ENCODE measurements at places on chromosomes 16 and 17.

GRCh38 chr17:39187152-39187830 lies 10.2 kb downstream of the CACNB1 start:
- no peak for DNase-seq

GRCh38 chr16:84752600-84752999 lies 52.8 kb downstream of the USP10 start:
- no peak for DNase-seq

- DNase-seq, result no peak
Measured at GRCh38 chr16:24611310-24611709, 71.9 kb downstream of the RBBP6 start.

DNA sequence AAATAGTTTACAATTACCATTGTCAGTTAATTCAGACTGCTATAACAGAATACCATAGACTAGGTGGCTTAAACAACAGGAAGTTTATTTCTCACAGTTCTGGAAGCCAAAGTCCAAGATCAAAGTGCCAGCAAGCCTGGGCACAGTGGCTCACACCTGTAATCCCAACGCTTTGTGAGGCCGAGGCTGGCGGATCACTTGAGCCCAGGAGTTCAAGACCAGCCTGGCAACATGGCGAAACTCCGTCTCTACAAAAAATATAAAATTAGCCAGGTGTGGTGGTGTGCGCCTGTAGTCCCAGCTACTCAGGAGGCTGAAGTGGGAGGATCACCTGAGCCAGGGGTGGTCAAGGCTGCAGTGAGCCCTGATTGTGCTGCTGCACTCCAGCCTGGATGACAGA lies 71.3 kb upstream of the TBX2 start:
- DNase-seq, result no peak

DNA sequence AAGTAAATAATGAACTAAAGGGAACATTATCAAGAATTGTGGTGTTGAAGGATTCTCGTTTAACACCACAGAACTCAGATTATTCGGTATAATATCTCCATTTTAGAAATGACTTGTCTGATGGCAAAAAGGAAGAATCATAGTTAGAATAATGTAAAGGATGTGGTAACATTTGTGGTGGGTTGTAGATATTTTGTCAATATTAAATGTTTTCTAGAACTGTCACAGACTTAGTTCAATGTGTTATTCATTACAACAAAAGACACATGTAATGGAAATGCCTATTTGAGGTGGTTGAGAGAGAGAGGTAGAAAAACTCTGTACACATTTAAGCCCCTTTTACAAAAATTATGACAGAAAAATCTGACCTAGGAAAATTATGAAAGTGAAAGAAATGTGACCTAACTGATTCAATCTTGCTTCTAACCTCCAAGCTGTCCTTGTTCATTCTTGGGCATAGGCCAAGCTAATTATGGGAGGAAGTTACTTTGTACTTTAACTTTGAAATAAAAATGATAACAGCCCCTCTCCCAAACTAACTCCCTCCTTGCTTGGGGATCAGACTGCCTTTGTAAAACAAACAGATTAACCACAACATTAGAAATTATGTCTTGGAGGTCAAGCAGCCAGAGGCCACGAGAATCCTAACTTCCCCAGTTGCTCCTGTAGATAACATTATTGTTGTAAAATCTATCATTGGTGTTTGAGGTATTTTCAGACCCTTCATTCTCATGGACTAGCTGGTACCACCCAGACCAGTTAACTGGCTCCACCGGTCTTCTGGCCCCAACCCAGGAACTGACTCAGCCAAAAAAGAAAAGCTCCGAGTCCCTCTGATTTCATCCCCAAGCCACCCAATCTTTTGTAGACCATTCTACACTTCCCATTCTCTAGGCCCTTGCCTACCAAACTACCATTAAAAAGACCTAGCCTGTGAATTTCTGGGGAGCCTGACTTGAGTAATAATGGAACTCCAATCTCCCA lies 1287.8 kb upstream of the CDH8 start:
- no peak for DNase-seq

GRCh38 chr16:49457196-49457595 lies 83.6 kb downstream of the C16orf78 start:
- DNase-seq, result no peak

GRCh38 chr16:23031508-23032098 lies 117.6 kb downstream of the USP31 start:
- no peak for DNase-seq

- no peak for DNase-seq
Measured at GRCh38 chr17:14950686-14951085, 314.4 kb downstream of the PMP22 start.

GRCh38 chr17:17638467-17638866 lies 42.8 kb upstream of the RAI1 start:
- DNase-seq, result no peak

DNA sequence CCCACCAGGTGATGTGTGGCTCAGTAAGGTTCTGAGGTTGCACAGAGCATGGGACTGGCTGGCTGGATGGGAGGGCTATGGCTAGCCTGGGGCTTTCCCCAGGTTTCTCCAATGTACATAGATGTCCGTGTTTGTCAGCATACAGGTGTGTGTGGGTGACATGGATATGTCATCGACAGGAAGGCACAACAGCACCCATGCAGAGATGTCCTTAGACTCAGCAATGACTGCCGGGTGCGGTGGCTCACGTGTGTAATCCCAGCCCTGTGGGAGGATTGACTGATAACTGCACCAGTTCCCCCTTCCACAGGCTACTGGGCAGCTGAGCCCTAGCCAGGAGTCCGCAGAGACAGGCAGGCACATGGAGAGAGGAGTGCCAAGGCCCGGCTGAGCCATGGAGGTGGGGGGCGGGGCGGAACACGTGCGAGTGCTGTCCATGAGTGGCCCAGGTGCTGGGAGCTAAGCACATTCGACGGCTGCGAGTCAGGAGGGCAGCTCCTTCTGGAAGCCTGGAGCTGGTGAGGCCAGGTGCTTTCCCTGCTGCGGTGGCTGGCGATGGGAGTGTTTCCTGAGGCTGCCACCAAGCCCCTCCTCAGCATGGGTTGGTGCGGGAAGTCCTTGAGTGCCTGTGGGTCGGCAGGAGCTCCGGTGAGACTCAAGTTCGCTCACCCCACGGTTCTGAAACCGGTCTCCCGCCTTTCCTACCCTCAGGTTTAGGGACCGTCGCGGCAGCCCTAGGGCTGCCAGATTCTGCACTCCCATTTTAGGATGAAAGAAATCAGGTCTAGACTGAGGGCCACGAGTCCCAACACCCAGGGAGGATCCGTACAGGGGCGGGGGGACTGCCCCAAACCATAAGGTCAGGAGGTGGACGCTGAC lies 858 bp upstream of the ASPSCR1 start:
- peak; percentile 50 for DNase-seq

Data from stimulated activated CD4-positive, alpha-beta T cell treated with anti-CD3 and anti-CD28 coated beads, Interleukin-12 subunit alpha, Interleukin-12 subunit beta, amount 100 ng/mL, for 4 hours (primary cell).